NT2/D1 (cell line): ENCODE measurements at places on chromosomes 1 and 21.

- no peak for DNase-seq
These were observed 7.5 kb upstream of the TTC22 start for GRCh38 chr1:54808443-54809207.

DNA sequence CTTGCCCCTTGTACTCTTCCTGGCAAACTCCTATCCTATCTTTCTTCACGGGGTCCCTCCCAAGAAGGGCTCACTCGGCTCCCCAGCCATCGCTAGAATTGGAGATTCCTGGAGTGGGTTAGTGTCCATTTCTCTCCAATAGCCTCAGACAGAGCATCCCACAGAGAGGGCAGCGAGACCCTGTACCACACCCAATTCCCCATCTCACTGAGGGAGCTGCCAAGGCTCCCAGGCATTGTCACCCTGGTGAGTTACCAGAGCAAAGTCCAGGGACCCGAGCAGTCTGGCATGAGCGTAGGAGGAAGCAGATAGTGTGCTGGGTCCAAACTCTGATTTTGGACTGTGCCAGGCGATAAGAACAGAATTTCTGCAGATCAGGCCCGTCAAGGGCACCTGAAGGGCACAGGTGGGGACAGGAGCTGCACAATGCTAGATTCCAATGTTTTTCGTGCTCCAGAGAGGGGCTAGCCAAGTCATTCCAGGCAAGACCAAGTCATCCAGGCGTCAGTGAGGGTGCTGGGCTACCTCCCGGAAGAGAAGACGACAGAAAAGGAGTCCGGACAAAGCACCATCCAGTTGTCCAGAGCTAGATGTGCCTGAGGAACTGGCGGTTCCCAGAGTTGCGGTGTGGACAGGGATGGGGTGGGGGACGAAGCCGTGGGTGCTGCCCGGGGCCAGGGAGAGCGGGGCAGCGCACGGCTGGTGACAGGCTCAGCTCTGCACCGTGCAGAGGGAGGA lies 15.3 kb downstream of the AKR7A3 start:
- DNase-seq = no peak

- DNase-seq = no peak
These were observed 38.7 kb downstream of the ELF3 start for GRCh38 chr1:202049129-202049528.

GRCh38 chr1:7265771-7266371 lies 480.6 kb downstream of the CAMTA1 start:
- DNase-seq = no peak

DNA sequence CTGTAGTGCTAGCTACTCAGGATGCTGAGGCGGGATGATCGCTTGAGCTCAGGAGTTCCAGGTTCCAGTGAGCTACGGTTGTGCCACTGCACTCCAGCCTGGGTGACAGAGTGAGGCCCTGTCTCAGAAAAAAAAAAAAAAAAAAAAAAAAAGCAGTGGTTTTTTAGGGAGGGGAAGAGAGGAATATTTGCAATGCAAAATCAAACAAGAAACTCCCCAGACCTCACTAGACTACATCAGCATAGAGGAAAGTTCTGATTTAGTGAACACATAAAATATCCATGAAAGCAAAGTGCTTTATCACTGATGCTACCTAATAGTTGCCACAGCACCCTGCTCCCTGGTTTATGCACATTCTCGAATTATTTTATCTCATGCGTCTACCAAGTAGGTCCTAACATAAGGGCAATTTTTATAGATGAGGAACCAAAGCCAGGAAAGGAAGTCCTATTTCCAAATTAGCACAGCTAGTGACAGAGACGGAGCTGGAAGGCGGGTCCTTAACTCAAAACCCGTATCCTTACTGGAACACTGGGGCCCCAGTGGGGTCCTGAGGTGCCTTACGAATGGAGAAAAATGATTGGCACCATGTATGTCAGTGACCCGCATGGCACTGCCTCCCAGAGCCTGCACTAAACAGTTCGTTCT lies 50.7 kb upstream of the GPR157 start:
- no peak for DNase-seq

DNA sequence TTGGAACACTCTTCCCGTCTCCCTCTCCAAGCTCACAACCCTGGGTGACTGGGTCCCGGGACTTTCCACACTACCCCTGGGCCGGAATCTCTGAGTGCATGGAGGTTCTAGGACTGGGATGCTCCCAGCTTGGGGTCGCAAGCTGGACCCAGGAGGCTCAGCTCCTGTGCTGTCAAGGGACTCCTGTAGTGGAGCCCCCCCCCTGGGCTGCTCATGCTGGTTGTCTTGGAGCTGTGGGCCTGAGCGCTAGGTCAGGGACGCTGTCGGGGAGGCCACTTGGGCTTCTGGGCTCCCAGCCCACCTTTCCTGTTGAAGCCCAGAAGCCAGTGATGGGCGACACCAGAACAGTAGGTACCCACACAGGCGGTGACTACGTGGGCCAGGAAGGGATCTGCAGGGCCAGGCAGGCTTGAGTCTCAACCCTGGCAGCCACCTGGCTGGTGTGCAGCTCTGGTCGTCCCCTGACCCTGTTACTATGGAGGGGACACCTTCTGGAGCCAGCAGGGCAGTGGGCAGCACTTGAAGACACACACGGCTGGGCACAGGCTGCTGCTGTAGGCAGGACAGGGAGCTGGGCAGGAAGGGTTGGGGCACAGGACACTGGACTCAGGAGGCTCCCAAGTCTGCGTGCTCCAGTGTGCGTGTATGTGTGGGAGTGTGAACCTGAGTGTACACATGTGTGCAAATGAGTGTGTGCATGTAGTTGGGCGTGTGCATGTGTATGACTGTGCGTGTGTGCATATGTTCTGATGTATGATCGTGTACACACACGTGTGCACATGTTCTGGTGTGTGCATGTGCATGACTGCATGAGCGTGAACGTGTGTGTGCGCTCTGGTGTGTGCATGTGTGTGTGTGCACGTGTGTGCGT lies 3.0 kb downstream of the MMEL1 start:
- no peak for DNase-seq

GRCh38 chr1:173127369-173128307 lies 76.9 kb upstream of the TNFSF18 start:
- DNase-seq = no peak

GRCh38 chr1:8343464-8344001 lies 25.6 kb downstream of the SLC45A1 start:
- no peak for DNase-seq

DNA sequence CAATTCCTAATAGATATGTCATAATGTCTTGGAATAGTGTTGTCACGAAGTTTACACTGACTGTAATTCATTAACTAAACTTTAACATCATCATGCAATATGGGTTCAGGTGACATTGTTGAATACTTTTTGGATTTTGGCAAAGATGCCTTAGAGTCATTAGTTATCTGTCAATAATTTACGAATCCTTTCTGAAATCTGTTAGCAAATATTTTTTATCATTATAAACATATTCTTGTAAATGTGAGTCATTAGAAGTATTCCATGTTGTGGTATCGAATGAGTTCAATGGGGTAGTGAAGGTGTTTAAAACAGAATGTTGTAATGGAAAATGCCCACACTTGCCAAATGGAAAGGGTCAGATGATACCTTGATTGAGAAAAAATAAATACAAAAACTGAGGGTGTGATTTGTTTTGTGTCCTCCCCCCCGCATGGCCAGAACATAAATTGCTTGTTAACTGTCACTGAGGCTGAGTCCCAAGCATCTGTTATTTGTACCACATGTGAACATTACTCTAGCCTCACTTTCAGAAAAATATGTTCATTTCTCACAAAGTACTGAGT lies 5.2 kb upstream of the NR5A2 start:
- no peak for DNase-seq

- no peak for DNase-seq
These were observed 30.2 kb downstream of the ALDH9A1 start for GRCh38 chr1:165668184-165668583.

DNA sequence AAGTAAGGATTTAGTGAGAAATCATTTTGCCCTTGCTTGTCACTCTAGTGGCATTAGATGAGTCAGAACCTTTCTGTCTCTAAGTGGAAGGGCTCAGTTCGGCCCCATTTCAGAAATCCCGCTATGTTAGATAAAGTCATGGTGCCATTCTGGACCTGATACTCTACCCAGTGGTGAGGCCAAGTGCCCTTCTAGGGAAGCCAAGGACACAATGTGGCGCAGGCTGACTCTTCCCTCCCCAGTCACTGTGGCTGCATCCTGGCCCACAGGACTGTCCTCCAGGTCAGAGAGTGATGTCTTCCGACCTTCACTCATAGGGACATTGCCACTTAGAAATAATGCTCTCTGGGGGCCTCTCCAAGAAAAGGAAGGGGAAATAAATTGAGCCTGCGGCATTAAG lies 48.3 kb upstream of the MTR start:
- no peak for DNase-seq

GRCh38 chr1:15303935-15304334 lies 56.9 kb downstream of the FHAD1 start:
- no peak for DNase-seq

DNA sequence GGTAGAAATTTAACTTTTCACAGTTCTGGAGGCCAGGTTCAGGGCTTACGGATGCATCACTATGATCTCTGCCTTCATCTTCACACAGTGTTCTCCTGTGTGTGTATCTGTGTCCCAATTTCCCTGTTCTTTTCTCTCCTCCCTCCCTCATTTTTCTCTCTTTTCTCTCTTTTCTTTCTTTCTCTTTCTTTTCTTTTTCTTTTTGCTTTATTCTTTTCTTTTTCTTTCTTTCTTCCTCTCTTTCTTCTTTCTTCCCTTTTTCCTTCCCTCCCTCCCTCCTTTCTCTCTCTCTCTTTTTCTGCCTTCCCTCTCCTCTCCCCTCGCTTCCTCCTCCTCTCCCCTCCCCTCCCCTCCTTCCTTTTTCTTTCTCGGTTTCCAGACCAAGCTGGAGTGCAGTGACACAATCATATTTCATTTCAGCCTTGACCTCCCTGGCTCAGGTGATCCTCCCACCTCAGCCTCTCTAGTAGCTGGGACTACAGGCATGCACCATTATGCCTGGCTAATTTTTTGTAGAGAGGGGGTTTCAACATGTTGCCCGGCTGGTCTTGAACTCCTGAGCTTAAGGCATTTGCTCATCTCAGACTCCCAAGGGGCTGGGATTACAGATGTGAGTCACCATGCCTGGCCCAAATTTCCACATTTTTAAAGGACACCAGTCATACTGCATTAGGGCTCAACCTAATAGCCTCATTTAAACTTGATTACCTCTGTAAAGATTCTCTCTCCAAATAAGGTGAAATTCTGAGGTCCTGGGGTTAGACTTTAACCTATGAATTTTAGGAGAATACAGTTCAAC lies 115.9 kb downstream of the HUNK start:
- no peak for DNase-seq

DNA sequence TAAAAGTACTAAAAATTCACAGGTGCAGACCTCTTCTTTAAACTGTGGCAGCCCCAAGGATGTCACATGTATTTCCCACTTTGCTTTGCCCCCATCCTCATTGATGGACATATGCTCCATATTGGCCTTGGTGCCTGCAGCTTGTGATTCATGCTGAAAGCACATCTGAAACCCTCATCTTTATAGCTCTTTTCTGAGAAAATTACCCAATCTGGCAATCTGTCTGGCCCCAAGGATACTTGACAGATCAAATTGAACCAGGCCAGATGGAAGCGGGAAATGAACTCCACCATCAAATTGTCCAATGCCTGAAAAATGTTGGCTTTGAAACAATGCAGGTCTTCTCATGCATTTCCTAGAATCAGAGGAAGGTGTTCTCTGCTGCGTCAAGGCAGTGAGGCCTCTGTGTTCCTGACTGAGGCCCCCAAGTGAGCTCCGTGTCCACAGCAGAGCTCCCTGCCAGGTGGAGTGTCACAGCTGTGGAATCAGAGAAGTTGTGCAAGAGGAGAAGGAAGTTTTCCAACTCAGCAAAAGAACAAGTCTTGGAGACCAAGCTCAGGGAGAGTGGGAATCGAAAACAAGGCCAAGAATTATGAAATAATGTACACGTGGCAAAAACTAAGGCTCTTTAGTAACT lies 323.7 kb downstream of the PLPP3 start:
- no peak for DNase-seq

- DNase-seq = no peak
These were observed 412.4 kb downstream of the DISC1 start for GRCh38 chr1:232038706-232039677.

GRCh38 chr1:45009956-45010854 lies 919 bp downstream of the HECTD3 start:
- DNase-seq = no peak

DNA sequence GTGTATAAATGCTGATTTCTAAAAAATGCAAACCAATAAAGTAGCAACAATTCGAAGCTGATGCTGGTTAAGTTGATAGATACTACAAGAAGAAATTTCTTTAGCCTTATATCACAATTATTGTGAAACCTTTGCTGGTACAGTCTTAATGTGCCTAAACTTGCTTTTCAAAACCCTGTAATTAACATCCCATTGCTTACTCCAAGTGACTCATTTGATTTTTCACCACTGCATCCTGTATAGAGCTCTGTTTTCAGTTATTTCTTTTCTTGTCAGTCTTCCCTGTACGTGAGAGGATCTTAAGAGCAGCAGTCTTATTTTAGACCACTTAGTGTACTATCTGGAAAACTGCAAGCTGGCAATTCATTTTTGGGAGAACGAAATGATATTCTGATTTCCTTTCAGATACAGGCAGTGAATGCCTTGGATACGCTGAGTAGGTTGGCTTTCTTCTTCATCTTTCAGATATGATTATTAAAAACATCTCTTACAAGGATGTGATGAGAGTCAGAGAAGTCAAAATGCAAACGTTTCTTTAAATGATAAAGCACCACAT lies 210.3 kb downstream of the KCTD3 start:
- DNase-seq = no peak
